NCI-H526 (cell line): ENCODE measurements at places on chromosomes 13 and 19.

DNA sequence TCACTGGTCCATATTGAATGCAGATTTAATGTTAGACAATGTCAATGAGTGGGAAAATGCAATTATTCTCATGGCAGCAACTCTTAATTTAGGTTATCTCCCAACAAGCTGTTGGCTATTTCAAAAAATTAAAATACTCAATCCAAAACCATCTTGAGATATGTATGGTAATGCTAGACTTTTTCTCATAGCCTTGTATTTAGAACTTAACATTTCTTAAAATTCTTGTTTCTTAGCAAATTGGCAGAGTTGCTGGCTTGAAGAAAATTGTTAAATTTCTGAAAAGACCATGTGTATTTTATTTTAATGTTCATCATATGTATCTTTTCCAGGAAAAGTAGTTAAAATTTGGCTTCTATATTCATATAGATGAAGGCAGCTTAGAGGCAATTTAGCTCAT is 1355.1 kb downstream of the PCDH9 start:
- DNase-seq, result no peak

GRCh38 chr19:3725640-3726310 is 17.6 kb downstream of the TJP3 start:
- DNase-seq, result peak; percentile 56

DNA sequence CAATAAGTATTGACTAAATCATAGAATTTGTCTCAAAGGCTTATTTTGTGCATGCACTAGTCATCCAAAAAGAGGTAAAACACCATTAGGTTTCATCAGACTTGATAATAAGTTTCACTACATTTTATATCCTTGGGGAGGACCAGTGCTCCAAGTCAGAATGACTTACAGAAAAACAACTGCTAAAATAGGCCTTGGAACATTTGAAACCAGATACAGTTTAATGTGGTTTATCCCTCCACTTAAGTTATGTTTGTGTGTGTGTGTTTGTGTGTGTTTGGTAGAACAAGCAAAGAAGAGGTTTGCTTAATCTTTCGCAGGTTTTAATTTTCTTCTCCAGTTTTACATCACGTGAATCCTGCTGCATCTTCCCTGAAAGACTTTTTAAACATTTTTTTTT is 570.9 kb downstream of the PCDH9 start:
- no peak for DNase-seq

DNA sequence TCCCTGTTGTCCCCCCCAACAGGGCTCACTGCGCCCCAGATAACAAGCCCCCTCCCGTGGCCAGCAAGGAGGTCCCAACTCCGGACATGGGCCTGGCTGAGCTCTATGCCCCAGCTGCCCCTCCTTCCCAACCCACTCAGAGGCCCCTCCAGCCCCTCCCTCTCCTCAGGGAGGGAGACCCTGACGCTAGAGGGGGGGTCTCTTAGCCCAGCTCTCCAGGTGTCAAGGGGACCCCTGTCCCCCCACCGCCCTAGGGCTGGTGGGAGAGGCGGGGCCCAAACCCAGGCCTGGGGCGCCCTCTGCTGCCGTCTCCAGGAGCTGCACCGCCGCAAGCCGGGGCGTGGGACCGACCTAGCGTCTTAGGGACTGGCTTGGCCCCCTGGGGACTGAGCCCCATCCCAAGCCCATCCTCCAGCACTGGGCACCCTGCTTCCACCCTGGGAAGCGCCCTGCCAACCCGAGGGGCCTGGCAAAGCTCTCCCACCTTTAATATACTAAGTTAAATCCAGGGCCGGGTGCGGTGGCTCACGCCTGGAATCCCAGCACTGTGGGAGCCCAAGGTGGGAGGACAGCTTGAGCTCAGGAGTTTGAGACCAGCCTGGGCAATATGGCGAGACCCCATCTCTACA is 1.4 kb downstream of the GRIN3B start:
- DNase-seq, result peak; percentile 50

DNA sequence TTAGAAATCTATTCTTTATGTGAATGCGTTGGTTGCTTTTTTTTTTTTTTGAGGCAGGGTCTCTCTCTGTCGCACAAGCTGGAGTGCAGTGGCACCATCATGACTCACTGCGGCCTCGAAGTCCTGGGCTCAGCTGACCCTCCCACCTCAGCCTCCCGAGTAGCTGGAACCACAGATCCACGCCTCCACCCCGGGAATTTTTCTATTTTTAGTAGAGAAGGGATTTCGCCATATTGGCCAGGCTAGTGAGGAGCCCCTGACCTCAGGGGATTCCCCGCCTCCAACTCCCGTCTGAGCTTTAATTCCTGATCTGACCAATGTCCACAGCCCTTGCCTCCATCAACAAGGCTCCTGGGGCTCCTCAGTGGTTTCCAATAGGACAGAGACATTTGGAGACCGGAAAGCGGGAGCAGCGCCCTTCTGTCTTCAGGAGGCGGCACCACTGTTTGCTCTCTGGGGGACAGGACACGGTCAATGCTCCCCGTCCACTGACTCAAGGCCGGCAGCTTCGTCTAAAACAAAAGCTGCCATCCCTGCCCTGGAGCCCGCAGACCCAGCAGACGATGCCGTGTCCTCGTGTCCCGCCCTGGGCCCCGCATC is 503 bp downstream of the TUBA3C start:
- DNase-seq, result no peak

DNA sequence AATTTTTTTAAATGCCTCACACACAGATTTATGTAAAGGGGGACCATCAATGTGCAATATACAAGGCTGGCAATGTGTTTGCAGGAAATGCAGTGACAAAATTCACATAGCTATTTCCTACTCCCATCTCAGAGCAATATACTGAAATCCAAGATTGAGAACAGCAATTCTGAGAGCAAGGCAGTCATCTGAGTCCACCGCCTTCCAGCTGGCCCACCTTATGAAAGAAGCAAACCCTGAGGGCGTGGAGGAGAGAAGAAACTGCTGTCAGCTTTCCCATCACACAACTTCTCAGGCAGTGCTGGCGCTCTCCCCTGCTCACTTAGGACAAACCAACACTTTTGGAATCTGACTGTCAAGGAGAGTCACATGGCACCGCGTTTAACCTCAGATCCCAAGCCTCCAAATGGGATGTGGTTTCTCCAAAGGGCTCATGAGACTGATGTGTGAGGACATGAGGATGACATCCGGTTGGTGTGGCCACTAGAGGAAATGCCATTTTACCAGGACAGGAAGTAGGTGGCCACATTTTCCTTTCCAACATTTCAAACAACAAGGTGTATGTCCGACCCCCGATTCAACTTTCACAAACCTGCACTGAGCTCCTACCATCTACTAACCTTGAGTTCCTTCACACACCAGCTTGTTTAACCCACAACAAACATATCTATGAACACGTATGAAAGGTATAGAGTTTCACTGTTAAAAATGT is 3.7 kb upstream of the DOCK9 start:
- no peak for DNase-seq

- DNase-seq, result no peak
These were observed 7.5 kb downstream of the ELAVL1 start for GRCh38 chr19:7997809-7998480.

DNA sequence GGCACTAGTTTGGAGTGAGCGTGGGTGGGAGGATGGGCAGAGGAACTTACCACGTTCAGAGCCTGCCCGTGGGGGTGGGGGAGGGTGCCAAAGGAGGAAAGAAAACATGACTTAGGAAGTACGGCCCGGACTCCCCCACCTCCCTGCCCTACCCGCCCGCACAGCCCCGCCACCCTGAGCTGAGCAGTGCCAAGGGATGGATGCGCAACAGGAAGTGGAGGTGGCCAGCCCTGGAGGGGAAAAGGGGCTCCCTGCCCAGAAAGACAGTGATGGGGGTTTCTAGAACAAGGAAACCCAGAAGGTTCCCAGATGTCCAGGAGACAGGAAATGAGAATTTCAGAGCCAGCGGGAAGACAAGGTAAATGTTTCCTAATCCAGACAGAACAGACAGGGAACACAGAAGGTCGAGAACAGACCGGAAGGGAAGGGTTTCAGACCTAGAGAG is 6.3 kb downstream of the TEAD2 start:
- DNase-seq, result no peak

GRCh38 chr19:39351537-39352064 is 9.4 kb downstream of the SAMD4B start:
- no peak for DNase-seq

DNA sequence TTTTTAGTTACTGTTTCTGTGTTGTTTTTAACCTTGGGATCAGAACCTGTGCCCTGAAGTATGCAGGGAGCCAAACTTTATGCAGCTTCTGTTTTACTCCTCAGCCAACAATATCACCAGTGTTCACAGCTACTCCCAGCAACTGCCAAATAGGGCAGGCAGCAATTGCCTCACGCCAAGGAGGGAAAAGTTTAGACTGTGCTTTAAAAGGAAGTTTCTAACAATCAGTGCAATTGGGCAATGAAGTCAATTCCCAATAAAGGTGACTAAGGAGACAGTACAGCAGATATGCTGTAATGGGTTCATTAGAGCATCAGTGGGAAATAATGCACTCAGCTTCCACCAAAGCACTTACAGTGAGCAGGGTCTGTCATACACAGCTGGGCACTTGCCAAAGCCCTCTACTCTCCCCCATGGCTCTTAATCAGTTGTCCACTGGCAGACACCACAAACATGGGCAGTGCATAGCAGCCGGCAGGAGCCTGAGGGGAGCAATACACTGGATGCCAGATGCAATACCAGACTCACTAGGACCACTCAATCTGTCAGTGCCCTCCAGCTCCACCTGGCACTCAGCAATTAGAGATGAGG is 19.3 kb downstream of the ENOX1 start:
- DNase-seq, result no peak

DNA sequence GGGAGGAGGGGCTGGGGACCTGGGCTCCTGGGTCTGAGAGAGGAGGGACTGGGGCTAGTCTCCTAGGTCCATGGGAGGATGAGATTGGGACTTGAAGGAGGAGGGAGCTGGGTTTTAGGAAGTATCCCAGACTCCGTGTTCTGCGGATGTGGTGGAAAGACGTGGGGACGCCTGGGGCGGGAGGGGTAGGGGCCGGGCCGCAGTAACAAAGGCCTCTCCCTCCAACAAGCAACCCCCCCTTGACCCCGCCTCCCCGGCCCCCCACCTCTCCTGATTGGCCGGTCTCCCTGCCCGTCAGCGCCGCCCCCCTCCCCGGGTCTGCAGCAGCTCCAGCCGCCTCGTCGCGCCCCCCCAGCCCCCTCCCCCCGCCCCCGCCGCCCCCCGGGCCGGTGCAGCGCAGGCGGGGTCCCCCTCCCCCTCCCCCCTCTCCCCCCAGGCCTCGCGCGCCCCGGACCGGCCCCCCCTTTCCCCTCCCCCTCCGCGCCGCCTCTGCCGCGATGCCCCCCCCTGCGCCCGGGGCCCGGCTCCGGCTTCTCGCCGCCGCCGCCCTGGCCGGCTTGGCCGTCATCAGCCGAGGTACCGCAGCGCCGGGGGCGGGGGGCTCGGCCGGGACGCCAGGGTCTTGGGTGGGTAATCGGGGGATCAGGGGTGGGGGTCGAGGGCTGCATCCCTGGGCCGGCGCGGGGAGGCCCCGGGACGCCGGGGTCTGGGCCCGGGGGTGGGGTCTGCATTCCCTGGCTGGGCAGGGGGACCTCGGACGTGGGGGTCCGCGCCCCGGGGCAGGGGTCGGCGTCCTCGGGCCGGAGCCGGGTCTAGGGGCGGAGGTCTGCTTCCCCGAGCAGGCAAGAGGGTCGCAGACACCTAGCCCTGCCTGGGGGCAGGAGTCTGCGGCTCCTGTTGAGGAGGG is at the start of gene IGLON5:
Gene IGLON5 (plus strand): TSS at position 294 of the 907 bp plus-strand sequence. CDS start 204 bp downstream, at position 498.
- DNase-seq, result no peak

- DNase-seq, result no peak
These were observed 42.1 kb upstream of the C1QTNF9 start for GRCh38 chr13:24267274-24267673.

- DNase-seq, result no peak
These were observed 820 bp downstream of the EID2 start for GRCh38 chr19:39539165-39539517.

GRCh38 chr19:18639706-18640243 is 2.9 kb downstream of the KLHL26 start:
- no peak for DNase-seq

GRCh38 chr13:60303166-60303565 is 93.9 kb upstream of the TDRD3 start:
- no peak for DNase-seq

- DNase-seq, result peak; percentile 32
These were observed 11.3 kb downstream of the ZFR2 start for GRCh38 chr19:3857449-3858003.

DNA sequence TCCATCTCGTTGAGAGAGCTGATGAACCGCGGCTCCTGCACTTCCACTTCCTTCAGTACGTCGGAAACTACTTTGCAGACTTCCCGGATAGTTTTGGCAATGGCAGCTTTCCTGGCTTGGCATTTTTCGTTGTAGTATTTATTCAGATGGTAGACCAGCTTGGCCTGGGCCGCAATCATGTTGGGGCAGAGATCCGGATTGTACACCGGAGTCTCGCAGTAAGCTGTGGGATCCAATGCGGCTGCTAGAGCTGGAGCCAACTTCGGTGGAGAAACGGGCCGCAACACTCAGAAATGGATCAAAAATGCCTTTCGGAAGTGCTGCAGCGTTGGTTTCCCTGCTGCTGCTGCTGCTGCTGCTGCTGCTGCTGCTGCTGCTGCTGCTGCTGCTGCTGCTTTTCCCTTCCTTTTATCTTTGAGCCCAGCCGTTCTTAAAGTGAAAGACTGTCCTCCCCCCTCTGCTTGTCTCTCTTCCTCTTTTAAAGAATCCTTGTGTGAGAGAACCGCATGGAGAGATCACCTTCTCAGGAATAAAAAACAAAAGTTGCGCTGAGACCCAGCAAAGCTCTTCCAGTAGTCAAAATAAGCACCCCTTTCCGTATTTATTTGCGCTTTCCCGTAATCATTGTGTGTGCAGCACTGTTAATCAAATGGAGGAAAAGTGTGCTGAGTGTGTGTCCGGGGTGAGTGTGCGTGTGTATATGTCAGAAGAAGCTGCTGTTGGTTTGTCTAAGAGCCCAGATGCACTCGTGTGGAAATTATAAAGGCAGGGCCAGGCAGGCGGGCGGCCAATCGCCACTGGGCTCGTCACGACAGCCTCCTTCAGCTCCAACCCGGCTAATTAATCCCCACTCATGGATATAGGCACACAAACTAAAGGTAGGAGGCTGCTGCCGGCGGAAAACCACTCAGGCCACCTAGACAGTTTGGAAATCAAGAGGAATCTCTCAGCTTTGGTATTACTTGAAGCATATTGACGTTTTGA is at the start of gene MAB21L1:
Gene MAB21L1 (minus strand): TSS at position 730 of the 984 bp plus-strand sequence. CDS start 551 bp downstream, at position 179.
- DNase-seq, result no peak

DNA sequence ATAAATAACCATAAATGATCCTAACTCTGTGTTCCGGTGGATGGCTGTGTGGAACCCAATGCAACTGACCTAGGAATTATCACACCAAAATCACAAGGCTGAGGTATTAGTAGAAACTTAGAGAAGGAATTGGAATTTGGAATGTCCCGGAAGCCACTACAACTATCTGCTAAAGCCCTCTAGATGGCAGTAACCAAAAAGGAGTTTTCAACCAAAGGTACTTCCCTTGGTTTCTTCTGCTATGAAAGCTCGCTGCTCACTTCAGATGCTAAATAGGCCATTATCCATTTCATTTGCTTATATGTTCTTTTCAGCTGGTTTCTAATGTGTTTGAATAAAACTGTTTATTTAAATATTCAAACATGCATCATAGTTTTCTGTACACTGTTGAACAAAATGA is 1589.1 kb upstream of the SPRY2 start:
- peak; percentile 91 for DNase-seq

GRCh38 chr19:16210168-16210567 is 12.5 kb downstream of the AP1M1 start:
- no peak for DNase-seq
